ENCODE measurements at places on chromosomes 4 and X.

- no peak for DNase-seq
Measured at GRCh38 chr4:161256716-161257115, 907.1 kb downstream of the FSTL5 start.

- DNase-seq = no peak
Measured at GRCh38 chr4:168854350-168854921, 155.6 kb downstream of the CBR4 start.

DNA sequence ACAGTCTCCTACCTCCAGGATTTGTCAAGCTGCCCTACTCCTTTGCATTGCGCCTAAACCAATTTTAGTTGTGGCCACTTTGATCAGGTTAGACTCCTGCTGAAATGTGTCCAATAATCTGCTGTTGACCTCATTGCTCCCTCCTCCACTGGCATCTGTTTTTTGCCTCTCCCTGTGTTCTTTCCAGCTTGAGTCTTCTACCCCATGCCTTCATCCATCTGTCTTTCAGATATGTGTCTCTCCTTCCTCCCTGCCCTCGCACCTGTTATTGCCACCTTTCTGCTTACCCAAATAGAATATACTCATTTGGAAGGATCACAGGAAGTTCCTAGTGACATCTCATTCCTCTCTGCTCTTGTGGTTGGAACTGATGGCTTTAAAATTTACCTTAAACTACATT, 366.6 kb upstream of the CLNK start:
- no peak for DNase-seq

DNA sequence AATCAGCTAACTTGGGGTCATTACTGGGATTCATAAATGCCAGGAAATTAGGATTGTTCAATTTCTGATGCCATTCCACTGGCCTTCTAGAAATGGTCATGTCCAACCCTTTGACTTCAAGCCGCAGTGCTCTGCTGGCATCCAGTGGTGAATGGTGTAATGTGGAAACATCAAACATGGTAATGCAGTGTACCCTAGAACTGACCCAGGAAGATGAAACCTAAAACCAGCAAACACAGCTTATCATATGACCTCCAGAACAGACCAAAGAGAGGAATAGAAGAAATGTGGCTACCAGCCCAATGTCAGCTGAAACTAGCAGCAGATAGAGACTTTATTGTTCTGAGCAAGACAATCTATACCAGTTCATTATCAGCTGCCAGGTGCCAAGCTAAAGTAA, 13.8 kb downstream of the CXCL13 start:
- no peak for DNase-seq

DNA sequence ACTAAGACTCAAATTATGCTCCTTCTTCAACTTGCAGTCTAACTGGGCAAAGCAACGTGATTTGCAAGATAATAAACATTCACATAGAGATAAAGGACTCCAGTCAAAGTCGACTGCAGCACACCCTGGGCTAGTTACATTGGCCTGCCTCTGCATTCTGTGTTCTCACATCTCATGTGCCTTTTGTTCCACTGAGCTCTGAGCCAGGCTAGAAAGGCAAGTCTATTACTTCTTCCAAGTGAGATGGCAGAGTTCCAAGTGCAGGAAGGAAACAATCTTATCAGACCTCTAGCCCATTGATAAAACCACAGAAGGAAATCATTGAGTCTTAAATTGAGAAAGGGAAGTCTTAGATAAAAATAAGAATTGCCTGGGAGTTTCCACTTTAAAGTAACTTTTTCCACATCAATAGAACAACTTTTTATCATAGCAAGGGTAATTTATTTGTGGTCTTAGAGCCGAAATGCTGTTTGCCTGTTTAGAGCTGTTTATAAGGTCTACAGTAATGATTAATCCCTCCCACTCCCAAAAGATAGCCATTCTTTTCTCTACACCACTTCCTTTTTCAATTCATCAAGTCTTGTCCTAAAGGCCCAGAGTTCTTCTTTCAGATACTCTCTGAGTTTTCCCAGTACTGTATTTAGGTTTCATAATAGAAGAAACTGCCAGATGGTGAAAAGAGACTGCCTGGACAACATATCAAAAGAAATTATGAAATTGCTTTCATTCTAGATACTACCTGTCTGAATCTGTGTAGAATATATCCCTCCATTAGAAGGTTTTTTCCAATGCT, 200.2 kb downstream of the GUCY2F start:
- DNase-seq = peak; percentile 43

DNA sequence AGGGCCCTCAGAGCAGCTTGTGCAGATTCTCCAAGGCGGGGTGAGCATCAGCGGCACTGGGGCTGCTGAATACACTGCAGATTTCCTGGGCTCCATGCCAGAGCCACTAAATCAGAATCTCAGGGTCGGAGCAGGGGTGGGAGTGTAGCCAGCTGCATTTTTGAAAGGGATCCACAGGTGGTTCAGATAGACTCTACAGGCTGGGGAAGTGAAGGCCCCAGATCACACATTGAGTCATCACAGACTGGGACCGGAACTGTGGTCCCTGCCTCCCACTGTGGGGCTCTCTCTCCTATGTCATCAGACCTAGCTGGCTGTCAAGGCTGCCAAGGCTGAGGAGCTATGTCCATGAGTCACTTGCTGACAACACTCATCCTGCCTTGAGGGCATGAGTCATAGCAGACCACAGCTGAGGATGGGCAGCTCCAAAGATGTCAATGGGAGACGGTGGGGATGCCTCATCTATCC, 162.3 kb upstream of the MAMLD1 start:
- peak; percentile 98 for DNase-seq

DNA sequence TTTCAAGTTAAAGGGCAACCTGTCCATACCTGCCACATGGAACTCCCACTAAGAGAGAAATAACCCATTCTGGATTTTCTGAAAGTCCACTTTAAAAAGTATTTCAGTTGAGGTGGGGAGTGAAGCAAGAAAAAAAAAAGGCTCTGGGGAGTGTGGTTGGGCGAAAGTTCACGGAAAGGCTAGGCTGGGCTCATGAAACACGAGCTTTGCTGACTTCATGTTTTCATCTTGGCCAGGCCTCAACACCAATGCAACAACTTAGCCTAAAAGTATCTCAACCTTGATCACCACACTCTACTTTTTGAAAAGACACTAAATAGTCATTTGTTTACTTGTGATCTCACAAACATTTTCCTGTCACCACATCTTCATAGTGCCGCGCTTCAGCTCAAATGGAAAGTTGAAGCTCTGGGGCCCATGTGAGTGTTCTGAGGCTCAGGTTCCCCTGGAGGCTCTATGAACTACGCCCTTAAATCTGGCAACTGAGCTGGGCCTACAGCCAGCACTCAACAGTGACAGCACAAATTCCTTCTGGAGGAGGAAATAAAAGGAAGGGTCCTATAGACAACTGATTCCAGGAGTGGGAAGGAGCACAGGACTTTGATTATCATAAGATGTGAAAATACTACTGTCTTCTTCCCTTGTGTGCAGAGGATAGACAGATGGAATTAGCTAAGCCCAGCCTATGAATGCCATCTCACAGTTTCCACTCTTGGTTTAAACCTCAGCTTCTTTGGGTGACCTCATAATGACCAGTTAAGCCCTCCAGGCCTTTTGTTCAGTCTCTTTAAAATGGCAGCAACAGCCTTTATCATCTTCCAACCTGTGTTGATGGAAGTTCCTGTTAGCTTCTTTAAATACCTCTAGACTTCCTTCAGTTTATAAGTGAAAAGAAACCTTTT, 5.1 kb downstream of the CD40LG start:
- no peak for DNase-seq

GRCh38 chrX:49695276-49696180, at the start of gene PAGE1:
Gene PAGE1 (minus strand): TSS chrX:49695984. CDS start chrX:49694770, 1,214 bp downstream.
- no peak for DNase-seq

- peak; percentile 95 for DNase-seq
Measured at GRCh38 chr4:125728568-125728967, 413.8 kb downstream of the FAT4 start.

DNA sequence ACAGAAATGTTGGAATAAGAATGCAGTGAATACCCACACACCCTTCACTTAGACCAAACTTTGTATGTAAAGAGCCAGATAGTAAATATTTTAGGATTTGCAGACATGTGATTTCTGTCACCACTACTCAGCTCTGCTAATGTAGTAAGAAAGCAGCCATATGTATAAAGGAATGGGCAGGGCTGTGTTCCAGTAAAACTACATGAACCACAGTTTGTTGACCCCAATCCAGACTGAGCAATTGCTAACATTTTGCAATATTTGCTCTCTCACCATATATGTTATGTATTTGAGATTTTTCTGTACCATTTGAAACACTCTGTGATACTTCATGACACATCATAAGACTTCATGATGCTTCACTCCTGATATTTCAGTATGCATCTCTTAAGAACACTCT, 32.0 kb upstream of the TBC1D1 start:
- DNase-seq = no peak

- DNase-seq = peak; percentile 44
Measured at GRCh38 chrX:6021316-6022091, 207.2 kb downstream of the NLGN4X start.

- DNase-seq = no peak
Measured at GRCh38 chr4:47040828-47041227, 9.5 kb downstream of the GABRB1 start.

- DNase-seq = peak; percentile 14
Measured at GRCh38 chr4:119207051-119207450, 5.5 kb upstream of the USP53 start.

GRCh38 chr4:114423582-114423981, 175.0 kb upstream of the UGT8 start:
- DNase-seq = no peak

GRCh38 chrX:132631579-132632232, 142.9 kb upstream of the MBNL3 start:
- peak; percentile 45 for DNase-seq

DNA sequence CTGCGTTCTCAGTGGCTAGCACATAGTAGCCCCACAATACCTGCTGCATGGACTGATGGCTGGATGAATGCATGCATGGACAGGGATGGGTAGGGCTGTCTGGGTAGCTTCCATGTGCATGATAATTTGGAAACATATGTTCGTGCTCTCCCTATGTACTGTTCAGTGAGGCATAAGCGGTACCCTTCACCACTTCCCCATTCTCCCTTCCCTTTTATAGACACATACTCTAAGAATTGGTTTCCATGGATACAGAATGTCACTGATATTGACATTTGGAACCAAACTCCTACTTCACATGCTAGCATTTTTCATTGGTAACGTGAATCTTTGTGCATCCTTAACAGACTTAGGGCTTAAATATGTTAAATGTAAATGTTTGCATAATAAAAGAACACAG, 20.4 kb downstream of the USP46 start:
- DNase-seq = no peak

DNA sequence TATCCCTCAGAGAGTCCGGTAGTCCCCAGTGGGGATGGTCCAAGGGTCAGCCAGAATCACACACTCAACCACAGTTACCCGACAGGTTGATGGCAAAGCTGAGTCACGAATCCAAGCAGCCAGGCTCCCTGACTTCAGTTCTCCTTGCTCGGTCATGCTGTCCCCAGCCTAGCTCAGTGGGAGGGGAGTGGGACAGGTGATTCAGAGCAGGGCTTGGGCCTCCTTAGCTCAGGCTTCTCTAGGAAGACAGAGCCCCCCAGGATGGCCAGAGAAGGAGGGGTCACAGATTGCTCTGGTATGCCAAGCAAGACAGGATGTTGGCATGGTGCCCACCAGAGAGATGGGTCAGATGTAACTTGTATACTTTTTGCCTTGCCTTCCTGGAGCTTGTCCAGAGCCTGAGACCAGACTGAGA, 66.5 kb downstream of the EFNB1 start:
- DNase-seq = peak; percentile 40

GRCh38 chr4:106409901-106410889, 41.6 kb upstream of the GIMD1 start:
- no peak for DNase-seq

DNA sequence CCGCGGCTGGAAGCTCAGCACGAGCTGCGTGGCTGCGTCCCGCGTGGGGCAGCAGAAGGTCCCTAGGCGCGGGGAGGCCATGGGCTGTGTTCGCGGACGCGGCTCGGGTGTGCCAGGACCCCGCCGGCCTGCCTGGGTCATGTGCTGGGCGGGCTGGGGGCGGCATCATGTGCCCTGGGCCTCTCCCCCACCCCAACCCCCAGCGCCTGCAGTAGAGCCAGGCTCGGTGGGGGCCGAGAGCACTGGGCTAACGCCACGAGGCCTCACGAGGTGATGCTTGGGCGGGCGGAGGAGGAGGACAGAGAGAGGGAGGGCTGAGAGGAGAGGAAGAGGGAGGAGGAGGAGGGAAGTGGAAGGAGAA, at the start of gene GPR143:
Gene GPR143, minus strand, starts transcription at position 111 of the 361 bp plus-strand sequence. Its CDS starts 30 bp downstream, at position 81.
- no peak for DNase-seq

DNA sequence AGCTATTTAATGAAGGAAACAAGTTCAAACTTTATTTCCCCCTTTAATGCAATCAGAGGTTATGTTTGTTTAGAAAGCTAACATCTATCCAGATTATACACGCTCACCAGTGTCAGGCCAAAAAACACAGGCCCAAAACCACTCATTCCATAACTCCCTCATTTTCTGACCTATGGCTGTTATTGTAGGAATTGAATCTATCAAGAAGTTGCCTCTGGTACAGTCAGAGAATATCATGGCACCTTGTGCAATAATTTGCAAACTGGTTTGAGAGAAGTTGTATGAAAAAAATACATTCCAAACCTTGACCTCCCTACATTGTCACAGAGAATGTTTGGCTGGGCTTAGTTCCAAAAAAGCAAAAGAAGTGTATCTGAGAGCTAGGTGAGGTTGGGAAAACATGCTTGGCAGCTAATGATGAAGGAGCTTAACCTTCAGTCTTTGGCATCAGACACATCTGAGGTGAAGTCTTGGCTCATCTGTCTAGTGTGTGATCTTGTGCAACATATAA, 591.0 kb downstream of the ANKRD50 start:
- DNase-seq = peak; percentile 88

GRCh38 chrX:47143894-47144625, 442 bp downstream of the NDUFB11 start:
- peak; percentile 3 for DNase-seq

GRCh38 chr4:14967982-14968381, 34.3 kb upstream of the CPEB2 start:
- no peak for DNase-seq

DNA sequence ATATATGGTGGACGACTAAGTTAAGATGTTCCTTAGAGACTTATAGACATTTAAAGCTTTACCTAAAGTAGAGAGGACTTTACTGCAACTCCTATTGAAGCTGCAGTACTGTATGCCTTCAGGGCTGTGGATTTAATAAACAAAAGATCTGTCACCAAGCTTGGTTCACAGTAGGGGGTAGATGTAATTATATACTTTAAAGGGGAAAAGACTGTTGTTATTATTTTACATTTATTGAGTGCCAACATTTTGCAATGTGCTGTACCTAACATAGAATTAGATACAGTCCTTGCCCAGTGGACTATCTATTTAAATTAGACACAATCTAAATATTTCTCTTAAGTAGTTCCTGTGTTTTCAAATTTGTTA, 67.2 kb downstream of the SLIT2 start:
- no peak for DNase-seq

- DNase-seq = no peak
Measured at GRCh38 chr4:38581426-38582106, 82.4 kb upstream of the KLF3 start.

GRCh38 chrX:30981968-30982367, 89.9 kb downstream of the FTHL17 start:
- no peak for DNase-seq

DNA sequence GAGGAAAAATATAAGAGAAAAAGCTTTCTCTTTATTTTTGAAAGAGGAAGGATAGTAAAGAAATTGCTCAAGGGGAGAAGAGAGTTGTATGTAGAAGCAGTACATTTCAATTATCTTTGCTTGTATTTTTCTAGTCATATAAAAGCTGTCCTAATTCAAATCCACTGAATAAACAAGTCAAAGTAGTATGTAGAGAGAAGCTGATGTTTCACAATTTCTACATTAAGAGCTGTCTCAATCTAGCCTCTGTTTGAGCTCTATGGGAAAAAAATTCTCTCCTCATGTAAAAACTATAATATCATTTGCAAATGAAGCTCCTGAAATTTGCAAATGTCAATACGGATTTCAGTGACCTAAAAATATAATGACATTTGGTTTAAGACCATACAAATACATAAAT, 52.6 kb downstream of the CHM start:
- no peak for DNase-seq
